ENCODE measurements at places on chromosomes 3 and 15.

- no peak for DNase-seq
Measured at GRCh38 chr15:85751291-85752123, 43.2 kb downstream of the KLHL25 start.

DNA sequence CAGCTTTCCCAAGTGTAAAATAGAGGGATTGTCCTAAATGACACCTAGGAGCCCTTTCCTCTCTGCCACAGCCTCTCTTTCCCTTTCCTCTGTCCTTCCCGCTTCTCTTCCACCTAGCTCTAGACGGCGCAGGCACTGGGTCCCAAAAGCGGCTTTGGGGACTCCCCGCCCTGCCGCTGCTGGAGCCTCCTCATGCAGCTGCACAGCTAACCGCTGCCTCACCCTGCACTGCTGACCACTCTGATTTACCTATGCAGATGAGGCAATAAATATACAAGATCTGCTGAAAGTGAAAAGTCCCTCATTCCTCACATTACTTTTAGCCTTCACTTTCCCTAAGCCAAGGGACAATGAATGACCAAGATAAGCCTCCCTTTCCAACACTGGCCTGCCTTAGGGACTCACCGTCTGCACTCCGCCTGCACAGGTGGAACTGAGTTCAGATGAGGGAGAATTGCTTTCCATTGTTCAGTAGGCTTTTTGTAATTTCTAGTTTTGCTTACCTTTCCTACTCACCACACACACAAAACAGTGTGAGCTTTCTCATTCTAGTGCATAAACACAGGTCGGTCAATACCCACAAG is 197.5 kb upstream of the BCL6 start:
- no peak for DNase-seq

- no peak for DNase-seq
Measured at GRCh38 chr3:5201536-5201935, 14.0 kb downstream of the EDEM1 start.

- DNase-seq, result no peak
Measured at GRCh38 chr15:78104566-78105475, 12.5 kb downstream of the SH2D7 start.

GRCh38 chr3:50170689-50171088 is 15.6 kb downstream of the SEMA3F start:
- DNase-seq, result no peak

All from stimulated activated CD4-positive, alpha-beta T cell treated with anti-CD3 and anti-CD28 coated beads, Interleukin-15, amount 100 ng/mL, for 1 hour (primary cell).